EL (cell line): ENCODE measurements at places on chromosomes 2 and 18.

DNA sequence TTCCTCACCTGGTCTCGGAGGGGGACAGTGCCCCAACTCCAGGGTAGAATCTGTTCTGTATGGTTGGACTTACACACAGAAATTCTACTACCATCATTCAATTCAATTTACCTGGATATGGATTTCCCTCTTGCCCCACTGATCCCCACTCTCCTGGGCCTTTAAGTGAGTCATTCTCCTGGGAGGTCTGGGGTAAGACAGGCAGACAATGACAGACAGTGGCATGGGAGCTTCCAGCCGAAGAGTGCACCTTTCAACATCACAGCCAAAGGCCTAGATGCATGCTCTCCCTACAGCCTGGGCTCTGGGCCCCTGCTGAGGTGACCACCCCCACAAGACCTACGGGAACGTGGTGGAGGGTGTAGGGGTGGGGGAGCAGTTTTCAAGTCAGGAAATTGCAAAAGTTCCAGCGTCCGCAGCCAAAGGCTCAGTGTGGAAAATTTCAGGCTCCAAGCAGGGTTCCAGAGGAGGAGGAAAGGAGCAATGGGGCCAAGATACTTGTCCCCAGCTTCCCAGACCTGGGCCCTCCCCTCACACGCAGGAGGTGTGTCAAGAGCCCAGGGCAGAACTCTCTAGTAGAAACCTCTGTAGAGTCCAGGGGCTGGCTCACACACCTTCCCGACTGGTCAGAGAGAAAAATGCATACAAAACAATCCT lies 296.4 kb downstream of the CYP26B1 start:
- no peak for DNase-seq

- DNase-seq = peak; percentile 51
Observed at GRCh38 chr18:46152808-46153617, 48.8 kb downstream of the HAUS1 start.

GRCh38 chr2:181821049-181821448 lies 70.5 kb upstream of the ITPRID2 start:
- no peak for DNase-seq

DNA sequence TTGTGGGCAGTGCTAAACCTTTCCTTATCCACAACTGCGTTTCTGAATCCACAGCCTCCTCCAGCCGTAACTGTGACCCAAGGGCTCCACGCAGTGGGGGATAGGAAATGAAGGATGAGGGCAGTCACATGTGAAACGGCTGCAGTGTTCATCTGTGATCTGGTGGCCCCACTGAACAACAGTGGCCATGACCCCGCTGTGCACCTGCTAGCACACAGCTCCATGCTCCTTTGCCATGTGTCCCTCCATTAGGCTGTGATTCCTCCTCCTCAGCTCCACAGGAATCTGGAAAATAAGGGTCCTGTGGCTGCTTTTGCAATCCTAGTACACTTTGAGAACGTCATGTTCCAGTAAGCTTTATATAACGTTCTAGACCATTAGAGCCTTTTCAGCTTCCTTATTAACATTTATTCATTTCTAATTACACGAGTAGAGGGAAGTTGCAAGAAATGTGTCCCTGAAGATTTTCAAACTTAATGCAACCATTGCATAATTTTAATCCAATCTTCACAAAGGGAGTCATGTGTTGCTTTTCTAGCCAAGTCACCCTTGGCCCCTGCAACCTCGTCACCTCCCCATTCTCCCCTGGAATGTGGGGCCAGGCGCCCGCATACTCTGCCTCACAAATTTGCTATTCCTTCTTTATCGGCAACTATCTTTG lies 7.1 kb upstream of the NAPG start:
- DNase-seq = peak; percentile 41

DNA sequence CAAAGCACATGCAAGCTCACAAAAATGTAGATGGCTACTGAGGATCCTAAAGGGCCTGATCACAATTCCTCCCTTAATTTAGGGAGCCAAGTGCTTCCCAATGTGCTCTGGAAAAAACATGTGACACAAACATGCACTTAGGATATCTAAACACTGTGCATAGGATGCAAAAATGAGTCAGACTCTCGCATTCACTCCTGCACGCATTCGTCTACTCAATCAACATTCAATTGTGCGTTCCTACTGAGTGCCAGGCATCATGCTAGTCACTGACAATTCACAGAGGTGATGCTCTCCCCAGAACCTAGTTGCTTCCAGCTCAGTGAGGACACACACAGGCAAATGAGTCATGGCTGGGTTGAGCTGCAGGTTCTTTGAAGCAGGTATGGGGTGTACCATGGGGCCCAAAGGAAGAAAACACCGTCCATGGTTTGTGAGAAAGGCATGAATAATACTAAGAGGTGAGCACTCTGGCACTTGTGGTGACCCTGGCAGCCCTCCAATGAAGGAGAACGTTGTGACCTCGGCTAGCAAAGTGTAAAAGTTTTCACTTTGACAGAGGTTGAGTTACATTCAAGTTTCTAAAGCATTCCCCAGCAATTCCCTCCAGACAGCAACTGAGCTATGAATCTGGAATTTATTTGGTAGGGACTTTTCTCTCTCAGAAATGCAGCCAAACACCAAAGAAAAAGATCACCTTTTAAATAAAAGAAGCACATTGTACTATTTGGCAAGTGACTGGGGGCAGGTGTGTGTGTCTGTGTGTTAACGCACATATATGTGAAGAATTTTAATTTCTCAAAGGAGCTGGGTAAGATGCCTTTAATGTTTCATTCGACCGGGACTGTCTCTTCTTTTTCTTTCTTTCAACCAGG lies 173.3 kb downstream of the ALPK2 start:
- DNase-seq = no peak

DNA sequence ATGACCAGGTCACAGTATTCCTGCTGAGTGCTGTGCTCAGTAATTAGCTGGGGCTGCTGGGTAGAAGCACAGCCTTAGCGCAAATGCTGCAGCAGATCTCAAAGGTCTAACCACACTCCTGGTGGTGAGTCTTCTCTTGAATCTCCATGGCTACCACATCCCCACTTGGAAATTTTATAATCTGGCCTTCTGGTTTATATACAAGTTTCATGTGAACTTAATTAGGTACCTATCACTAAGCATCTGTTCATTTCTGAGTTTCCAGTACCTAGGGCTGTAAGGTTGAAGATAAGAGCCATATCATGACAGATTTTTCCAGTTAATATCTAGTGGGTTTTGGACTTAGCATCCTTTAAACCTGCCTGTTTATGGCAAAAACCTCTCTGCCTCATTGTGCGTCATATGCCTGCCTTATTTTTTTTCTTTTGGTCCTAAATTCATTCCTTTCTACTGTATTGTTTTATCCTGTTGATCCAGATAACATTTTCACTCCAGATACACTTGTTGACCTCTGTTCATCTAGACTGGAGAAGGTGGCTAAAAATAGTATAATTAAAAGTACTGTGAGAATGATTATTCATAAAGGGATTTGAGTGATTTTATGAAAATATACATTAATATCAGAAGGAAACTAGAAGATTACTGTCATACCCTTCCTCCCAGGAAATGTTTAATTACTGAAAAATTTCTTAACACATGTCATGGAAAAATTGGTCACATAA lies 168.4 kb upstream of the THUMPD2 start:
- DNase-seq = no peak

DNA sequence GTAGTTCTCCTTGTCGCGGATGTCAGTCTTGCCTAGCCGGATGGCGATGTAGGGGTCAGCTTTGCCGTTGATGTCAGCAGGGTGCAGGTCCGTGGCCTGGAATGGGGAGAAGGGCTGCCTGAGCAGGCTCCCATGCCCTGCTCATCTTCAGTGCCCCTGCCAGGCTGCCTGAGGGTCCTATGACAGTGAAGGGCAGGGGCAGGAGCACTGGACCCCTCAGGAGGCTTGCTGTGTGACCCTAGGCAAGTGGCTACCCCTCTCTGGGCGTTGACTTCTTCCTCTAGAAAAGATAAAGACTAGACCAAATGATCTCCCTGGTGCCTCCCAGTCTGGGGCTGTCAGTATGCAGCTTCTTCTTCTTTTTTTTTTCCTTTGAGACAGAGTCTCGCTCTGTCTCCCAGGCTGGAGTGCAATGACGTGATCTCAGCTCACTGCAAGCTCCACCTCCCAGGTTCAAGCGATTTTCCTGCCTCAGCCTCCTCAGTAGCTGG lies 11.9 kb downstream of the OTOF start:
- DNase-seq = no peak

- no peak for DNase-seq
Observed at GRCh38 chr2:74846481-74846880, 12.6 kb downstream of the HK2 start.

- no peak for DNase-seq
Observed at GRCh38 chr2:232551250-232551638, 755 bp downstream of the EIF4E2 start.

DNA sequence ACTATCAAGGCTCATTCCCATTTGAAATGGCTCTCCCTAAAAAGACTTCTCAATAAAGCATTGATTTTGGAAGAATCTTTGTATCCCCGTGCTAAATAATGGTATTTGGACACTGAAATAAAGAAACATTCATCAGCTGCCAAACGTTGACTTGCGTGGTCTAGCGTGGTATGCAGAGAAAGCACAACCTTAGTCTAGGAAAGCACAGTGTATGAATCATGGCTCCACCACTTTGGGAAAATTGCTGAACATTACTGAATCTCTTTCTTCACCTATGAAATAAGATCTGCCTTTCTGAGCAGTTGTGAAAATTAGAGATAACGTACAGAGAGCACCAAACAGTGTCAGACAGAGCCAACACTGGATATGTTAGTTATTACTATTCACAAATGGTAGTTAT lies 353.9 kb downstream of the SS18 start:
- peak; percentile 13 for DNase-seq

DNA sequence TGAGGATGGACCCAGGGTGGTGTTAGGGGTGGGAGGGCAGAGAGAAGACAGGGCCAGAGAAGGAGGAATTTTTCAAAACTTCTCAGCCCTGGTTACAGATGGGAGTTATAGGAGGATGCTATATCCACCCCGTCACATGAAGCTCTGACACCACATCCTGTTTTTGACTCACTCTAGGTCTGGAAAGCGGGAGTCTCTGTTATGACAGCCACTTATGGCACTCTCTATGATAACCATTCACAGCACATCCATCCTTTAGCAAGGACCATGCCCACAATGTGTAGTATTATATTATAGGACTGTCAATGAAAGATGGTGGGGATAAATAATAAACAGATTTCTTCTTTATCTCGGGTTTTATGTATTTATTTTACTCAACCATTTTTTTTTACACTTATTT lies 461.2 kb downstream of the CDH2 start:
- peak; percentile 69 for DNase-seq

DNA sequence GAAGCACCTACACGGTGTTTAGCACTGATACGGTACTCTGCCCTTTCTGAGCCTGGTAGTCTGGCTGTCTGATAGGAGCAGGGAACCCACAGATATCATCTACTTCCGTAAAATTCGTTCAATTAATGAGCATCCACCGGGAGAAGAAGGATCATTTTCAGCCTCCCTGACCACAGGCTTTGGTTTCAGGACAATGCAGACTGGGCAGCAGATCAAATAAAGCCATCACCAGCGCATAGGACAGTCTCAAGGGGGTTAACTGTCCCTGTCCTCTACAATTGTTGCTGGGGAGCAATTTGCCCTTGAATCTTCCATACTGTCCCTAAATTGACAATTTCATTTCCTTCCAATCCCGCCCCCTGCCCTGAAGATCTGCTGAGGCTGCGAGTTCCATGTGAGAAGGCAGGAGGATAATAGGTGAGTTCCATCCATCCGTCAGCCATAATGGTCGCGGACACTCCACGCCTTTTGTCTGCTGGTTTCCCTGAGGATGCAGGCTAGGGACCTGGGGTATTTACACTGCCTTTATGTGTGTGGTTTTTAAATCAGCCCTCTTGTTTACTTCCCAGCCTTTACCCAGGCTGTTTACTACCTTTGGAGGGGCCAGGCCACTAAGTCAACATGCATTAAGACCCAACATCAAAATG lies 110.0 kb downstream of the MYCN start:
- no peak for DNase-seq

- no peak for DNase-seq
Observed at GRCh38 chr2:215486291-215487001, 50.6 kb upstream of the FN1 start.

- no peak for DNase-seq
Observed at GRCh38 chr2:24374301-24374700, 14.0 kb upstream of the ITSN2 start.
